ENCODE measurements at places on chromosomes 5 and 9.

DNA sequence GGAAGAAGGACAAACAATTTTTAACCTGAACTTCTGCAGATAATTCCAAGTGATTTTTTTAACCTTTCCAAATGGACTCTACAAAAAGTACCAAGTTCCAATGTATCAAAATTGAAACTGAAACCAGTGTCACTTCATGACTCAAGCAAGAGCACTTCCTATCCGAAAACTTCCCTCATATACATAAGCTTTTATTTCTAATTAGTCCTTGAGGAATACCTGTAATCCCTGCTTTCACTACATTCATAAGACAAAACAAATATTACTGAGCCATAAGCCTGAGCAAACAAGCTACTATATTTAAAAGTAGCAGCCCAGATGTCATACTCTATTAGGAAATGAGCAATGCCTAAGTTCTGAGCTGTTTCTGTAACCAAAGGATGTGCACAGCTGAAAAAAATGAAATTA is 224.4 kb downstream of the EBF1 start:
- no peak for DNase-seq

DNA sequence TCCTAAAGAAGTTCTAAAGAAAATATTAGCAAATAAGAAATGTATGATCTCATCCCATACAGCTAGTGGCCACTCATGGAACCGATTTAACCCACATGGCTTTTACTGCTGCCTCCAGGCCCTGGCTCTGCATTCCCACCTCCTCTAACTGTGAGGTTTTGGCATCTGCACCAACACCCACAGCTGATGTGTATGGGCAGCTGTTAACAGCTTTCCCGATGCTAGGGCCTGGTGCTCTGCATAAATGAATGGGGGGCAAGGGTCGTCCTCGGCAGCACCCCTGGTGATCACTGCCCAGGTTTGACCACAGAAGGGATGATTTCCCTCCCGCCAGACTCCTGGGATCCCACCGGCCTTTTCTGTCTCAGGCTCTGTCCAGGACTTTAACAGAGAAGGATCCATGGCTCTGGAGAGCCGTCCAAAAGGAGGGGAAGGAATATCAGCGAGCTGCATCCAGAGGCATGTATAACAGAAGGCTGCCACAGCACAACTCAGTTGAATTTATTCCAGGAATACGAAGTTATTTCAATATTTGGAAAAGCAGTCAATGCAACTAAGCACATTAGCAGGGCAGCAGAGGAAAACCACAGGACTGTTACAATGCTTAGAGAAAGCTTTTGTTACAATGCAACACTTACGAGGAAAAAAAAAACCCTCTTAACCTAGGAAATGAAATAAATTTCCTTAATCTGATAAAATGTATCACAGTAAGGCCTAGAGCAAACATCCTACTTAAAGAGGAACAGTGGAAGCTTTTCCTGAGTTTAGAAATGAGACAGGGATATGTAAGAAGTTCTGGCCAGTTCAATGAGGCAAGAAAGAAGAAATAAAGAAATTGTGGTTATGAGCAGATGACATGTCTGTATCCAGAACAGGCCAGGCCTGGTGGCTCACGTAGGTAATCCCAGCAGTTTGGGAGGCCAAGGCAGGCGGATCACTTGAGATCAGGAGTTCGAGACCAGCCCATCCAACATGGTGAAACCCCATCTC is 63.1 kb downstream of the NACC2 start:
- DNase-seq, result no peak

DNA sequence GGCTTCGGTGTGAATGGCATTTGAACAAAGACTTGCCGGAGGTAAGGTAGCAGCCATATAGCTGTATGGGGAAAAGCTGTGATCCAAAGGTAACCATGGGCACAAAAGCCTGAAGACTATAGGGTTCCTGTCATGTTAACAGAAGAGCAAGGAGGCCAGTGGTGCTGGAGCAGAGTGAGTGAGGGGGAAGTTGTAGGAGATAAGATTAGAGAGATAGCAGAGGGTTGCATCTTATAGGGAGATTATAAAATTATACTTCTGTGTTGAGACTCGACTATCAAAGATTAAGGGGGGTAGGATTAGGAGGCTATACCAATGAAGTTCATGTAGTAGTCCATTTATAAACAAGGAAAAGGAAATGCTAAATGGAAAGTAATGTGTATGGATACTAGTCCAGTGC is 3.3 kb downstream of the NCBP1 start:
- DNase-seq, result no peak

- no peak for DNase-seq
Observed at GRCh38 chr9:35508069-35508468, 18.2 kb downstream of the RUSC2 start.

DNA sequence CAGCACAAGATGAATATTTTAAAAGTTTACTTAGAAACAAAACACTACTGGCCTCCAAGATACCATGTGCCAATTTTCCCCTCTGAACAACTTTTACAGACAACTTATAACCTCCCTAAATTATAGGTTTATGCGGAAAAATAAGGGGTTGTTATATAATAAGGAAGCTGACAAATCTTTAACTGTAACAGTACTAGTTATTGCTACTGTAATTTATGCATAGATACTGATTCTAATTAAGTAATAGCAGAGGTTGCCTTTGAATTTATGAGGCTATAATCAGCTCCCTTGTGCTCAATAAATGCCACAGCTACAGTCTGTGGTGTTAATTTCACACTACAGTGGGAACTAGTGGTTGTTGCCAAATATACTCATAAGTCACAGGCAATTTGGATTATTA is 291.3 kb upstream of the PCSK5 start:
- no peak for DNase-seq

GRCh38 chr5:172453986-172454357 is 353 bp downstream of the SH3PXD2B start:
- no peak for DNase-seq

GRCh38 chr9:122086873-122087272 is 6.2 kb downstream of the TTLL11 start:
- DNase-seq, result no peak

DNA sequence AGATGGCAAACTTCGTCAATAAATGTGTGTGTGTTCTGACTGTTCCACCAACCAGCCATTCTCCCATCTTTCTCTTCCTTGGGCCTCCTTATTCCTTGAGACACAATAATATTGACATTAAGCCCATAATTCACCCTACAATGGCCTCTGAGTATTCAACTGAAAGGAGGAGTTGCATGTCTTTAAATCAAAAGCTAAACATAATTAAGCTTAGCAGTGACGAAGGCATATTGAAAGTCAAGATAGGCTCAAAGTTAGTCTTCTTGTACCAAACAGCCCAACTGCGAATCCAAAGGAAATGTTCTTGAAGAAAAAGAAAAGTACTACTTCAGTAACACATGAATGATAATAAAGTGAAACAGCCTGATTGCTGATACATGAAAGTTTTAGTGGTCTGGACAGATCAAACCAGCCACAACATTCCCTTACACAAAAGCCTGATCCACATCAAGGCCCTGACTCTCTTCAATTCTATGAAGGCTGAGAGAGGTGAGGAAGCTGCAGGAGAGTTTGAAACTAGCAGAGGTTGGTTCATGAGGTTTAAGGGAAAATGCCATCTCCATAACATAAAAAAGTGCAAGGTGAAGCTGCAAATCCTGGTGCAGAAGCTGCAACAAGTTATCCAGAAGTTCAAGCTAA is 81.4 kb downstream of the DENND1A start:
- DNase-seq, result no peak

DNA sequence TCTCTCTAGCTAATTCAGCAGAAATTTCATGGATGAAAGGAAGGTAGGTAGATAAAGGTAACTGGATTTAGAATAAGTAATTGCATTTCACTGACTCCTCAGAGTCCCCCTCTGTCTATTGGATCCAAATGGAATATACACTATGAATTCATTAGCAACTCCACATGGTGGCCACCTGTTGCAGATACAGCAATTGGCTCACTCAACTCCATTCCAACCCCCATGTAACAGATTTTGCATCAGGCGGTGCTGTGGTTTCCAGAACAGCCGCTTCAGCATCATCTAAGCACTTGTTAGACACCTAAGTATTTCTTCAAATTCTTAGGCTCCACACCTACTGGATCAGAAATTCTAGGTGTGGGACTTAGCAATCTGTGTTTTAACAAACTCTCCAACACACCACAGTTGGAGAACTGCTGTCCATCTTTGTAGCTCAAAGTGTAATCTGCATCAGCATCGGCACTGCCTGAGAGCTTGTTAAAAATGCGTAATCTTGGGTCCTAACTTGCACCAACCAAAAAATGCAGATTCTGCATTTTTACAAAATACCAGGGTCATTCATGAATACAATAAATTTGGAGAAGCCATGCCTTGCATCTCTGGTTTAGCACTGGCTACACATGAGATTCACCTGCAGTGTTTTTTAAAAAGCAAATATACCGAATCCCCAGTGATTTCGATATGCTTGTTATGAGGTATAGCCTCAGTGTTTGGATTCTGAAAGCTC is 413.8 kb upstream of the CD180 start:
- no peak for DNase-seq

DNA sequence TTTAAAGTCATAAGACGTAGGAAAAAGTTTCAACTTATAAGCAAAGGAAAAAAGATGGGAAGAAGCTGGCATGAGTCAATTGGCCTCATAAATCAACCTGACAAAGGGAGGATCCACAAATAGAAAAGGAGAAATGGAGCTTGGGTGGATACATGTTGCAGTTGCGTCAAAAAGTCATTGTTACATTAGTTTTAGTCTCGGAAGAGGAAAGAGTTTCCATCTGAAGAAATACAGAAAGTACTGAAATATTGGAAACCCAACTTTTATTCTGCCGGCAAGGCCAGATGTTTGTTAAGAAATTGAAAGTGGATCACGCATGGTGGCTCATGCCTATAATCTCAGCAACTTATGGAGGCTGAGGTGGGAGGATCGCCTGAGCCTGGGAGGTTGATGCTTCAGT is 11.3 kb upstream of the TIMD4 start:
- no peak for DNase-seq
